Suppressor macrophage (primary cell): ENCODE measurements at places on chromosomes 6 and 20.

DNA sequence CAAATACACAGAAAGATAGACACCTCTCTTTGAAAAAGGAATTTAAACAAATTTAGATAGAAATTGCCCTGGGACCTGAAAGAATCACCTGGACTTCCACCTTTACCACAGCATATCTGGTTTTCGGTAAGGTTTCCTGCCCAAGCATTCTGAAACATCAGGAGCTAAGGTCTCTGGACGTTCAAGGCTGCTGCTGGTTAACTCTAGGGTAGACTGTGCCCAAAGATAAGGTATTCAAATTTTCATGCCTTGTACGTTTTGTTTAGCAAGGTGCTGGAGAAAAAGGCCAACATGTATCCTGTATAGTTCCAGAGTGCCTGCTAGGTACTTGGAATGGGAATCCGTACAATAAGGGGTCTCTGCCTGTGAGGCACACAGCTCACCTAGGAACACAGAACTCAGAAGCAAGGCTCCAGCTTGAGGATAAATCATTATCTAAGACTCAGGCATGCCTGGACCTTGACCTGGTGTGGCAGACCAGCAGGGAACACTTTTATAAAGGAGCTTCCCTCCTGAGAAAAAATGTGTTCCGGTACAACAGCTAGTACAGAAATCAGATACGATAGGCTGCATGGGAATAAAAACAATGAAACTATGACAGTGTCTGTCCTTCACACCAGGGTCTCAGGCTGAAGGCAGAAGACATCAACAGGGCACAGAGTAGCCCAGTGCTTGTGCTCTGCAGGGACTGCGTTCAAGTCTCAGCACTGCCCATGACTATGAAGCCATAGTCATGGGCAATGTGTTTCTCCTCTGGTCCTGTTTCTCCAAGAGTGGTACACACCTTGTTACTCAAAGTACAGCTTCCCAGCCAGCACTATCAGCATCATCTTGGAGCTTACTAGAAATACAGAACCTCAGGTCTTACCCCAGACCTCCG is 70.4 kb downstream of the METTL24 start:
- no peak for DNase-seq

DNA sequence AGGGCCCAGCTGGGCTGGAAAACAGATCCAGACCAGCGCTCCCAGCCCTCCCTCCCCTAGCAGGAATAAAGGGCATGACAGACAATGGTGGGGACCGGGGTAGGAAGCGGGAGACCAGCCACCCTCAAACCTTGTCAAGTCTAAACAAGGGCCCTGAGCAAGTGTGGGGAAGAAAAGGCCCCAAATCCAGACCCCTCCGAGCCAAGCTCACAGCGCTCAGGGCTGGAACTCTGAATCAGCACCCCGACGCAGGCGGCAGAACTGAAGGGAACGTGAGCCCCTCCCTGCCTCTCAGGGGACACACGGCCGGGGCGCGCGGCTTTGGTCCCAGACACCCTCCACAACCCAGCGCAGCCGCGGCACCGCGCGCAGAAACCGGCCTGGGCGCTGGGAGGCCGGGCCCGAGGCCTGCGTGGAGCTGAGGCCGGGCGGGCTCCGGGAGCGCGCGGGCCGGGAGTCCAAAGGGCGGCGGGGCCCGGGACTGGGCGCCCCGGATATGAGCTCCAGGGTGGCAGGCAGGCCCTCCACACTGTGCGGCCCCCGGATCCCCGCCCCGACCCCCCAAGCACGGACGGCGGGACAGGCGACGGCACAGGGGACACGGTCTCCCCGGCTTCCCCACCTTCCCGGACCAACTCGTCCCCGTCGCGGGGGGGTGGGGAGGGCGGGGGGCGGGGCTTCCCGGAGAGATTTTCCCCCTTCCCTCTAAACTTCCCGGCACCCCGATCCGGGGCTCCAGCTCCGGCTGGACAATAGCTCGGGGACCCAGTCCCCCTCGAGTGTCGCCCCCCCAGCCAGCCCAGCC is 641 bp downstream of the TEAD3 start:
- DNase-seq: no peak

DNA sequence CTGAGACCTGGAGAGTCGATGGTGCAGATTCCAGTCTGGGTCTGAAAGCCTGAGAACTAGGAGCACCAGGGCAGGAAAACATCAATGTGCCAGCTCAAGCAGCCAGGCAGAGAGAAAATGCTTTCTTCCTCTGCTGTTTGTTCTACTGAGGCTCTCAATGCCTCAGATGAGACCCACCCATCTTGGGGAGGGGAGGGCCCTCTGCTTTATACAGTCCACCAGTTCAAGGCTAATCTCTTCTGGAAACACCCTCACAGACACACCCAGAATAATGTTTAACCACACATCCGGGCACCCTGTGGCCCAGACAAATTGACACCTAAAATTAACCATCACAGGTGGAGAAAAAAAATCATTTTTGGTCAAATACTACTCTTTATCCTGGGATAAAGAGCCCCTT is 89.3 kb upstream of the SLC22A23 start:
- no peak for DNase-seq

GRCh38 chr20:8449123-8449522 is 317.1 kb downstream of the PLCB1 start:
- no peak for DNase-seq

DNA sequence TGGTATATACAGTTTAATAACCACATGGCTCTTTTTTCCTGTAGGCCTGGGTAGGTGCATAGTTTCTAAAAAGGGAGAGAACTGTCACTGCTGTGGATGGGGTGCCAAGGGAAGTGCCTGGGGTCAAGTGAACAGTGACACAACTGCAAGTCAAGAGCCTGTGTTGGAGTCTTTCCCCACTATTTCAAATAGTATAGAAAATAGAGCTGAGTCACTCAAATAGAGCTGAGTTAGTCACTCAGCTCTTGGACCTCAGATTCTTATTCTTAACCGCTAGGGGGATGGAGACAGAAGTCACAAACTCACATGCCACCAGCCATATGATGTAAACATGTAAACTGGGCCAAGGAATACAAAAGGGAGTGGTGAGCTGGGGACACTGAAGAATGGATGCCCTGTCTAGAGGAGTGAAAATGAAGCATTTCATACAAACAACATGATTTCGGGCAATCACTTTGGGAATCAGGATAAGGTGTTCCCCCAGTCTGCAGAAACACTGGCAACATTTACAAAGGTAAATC is 2.1 kb downstream of the NQO2 start:
- peak; percentile 78 for DNase-seq

GRCh38 chr20:23101696-23102406 is 15.7 kb upstream of the CD93 start:
- peak; percentile 34 for DNase-seq

- no peak for DNase-seq
Observed at GRCh38 chr6:114049367-114049966, 78.5 kb upstream of the HDAC2 start.

GRCh38 chr6:118574051-118574865 is 26.2 kb downstream of the PLN start:
- peak; percentile 17 for DNase-seq

DNA sequence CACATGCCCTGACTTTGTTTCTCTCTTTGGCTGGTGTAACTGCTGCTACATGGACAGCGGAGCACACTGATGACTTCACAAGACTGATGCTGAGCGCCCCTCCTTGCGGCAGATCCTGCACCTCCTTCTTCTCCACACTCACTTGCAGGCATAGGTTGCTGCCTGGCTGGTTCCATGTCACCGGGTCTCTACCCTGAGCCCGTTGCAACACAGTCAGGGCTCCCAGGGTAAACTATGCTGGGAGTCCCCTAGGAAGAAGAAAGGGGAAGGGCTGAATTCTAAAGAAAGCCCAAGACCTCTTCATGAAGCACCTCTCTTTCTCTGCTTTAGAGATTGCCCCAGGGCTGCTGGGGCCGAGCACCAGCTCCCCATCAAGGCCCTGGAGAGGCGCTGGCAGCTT is 83.3 kb upstream of the DUSP22 start:
- DNase-seq: peak; percentile 67
